ENCODE measurements at places on chromosomes 7 and 10.

GRCh38 chr7:7719236-7719635 is 829 bp upstream of the RPA3 start:
- H3K36me3 ChIP-seq = no peaks in the 10 kb centered on the region
- DNase-seq = no peak
- H3K4me3 ChIP-seq = no peak overlapping the region
- H3K4me1 ChIP-seq = peaks cover 10% of the 10 kb centered on the region
- no peaks in the 10 kb centered on the region for H3K27me3 ChIP-seq

GRCh38 chr7:151228024-151228866 is 1.2 kb upstream of the ABCF2 start:
- peak overlapping the region; percentile 98 for H3K4me3 ChIP-seq
- no peak overlapping the region for H3K27ac ChIP-seq
- H3K4me1 ChIP-seq = peaks cover 50% of the 10 kb centered on the region
- no peaks in the 10 kb centered on the region for H3K27me3 ChIP-seq
- peaks cover 21% of the 10 kb centered on the region for H3K36me3 ChIP-seq

DNA sequence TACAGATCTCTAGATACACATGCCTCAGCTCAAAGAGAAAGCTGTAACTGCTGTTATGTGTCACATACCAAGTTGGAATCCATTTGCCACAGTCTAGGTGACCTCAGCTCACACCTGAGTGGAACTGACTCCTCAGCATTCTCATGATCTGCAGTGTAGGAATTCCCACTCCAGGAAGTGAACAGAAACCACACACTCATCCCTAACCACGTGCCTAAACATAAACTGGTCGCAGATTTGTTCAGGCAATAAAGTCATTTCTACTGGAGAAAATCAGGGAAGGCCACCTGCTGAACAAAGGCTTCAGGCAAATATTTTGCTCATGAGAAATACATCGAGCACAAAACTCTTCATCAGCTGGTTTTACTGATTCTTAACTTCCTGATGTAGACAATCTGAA is 23.0 kb upstream of the ZMYND11 start:
- no peak overlapping the region for H3K4me3 ChIP-seq
- no peaks in the 10 kb centered on the region for H3K36me3 ChIP-seq
- DNase-seq = no peak

- H3K4me1 ChIP-seq = no peaks in the 10 kb centered on the region
- no peak overlapping the region for H3K27ac ChIP-seq
- H3K36me3 ChIP-seq = no peaks in the 10 kb centered on the region
- H3K4me3 ChIP-seq = no peak overlapping the region
- DNase-seq = no peak
Measured at GRCh38 chr10:52879091-52879807, 106.7 kb upstream of the MBL2 start.

- H3K36me3 ChIP-seq = peaks cover 2% of the 10 kb centered on the region
- DNase-seq = no peak
- no peaks in the 10 kb centered on the region for H3K4me1 ChIP-seq
- H3K27ac ChIP-seq = no peak overlapping the region
Measured at GRCh38 chr7:73746378-73746777, 7.8 kb upstream of the ABHD11 start.

GRCh38 chr10:89283025-89283935 is 18.6 kb upstream of the IFIT2 start:
- no peaks in the 10 kb centered on the region for H3K4me1 ChIP-seq
- H3K27ac ChIP-seq = no peak overlapping the region
- H3K4me3 ChIP-seq = no peak overlapping the region
- no peak for DNase-seq

DNA sequence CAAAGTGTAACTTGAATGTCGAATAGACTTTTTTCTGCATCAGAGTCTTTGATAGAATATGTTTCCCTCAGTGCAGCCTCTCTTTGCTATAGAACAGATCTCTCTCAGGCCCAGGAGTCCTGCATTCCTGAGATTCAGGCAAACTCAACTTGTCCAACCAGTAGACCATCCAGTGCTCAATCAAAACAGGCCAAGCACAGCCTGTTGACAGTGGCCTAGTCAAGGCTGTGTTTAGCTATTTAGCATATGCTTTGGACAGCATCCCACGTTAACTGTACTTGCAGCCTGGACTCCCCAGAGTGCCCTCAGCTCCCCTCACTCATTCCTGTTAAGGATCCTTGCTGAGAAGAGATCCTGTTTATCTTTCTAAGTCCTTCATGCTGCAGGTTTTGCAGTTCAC is 16.3 kb downstream of the OR6V1 start:
- H3K4me3 ChIP-seq = no peak overlapping the region
- H3K36me3 ChIP-seq = no peaks in the 10 kb centered on the region
- H3K27me3 ChIP-seq = peaks cover 30% of the 10 kb centered on the region
- DNase-seq = no peak
- H3K27ac ChIP-seq = no peak overlapping the region

GRCh38 chr10:72875250-72876055 is 18.1 kb upstream of the OIT3 start:
- no peaks in the 10 kb centered on the region for H3K27me3 ChIP-seq
- no peak overlapping the region for H3K4me3 ChIP-seq
- DNase-seq = no peak

- no peak overlapping the region for H3K27ac ChIP-seq
- no peak for DNase-seq
- no peaks in the 10 kb centered on the region for H3K36me3 ChIP-seq
- H3K4me3 ChIP-seq = no peak overlapping the region
Measured at GRCh38 chr10:133190225-133190624, 30.2 kb downstream of the KNDC1 start.

GRCh38 chr10:28685717-28686116 is 8.4 kb downstream of the BAMBI start:
- DNase-seq = no peak
- H3K4me3 ChIP-seq = no peak overlapping the region
- no peak overlapping the region for H3K27ac ChIP-seq
- H3K27me3 ChIP-seq = peaks cover 85% of the 10 kb centered on the region

DNA sequence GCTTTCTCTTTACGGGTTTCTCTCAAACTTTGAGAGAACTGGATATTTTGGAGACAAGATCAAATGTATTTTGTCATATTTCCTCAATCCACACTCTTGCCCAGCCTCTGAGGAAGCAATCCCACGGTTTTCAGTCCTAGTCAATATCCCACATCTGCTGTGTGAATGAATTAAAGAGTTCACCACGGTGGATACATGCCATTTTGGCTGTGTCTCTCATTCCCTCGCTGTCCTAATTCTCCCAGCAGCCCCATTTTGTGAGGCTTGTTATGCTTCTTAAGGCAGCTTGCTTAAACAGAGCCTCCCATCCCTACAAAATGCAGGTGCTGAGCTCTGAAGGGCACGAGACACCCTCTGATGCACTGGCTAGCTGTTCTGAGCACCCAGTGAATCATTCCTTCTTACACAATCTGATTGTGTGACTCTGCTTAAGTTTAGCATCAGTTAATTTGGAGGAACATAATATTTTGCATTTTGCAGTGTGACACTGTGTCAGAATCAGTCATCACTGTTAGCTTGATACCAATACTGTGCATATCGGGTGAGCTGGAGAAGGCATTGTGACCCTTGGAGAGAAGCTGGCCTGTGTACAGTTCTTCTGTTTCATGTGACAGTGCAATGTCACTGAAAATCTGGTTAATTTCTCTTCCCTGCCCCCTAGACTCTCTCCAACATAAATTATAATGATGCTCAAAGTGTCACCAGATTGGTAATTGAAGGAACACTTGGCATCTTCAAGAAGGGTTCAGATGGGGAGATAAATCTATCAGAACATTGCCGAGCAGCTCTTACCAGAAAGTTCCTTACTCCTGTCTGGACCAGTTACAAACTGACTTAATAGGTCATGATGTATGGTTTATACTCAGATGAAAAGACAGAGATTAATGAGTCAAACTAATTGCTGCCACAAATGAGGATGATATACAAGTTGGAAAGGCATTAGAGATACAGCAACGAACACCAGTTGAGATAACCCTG is 103.7 kb upstream of the AOAH start:
- H3K27ac ChIP-seq = no peak overlapping the region
- no peaks in the 10 kb centered on the region for H3K4me1 ChIP-seq
- H3K27me3 ChIP-seq = no peaks in the 10 kb centered on the region
- H3K4me3 ChIP-seq = no peak overlapping the region
- peaks cover 3% of the 10 kb centered on the region for H3K36me3 ChIP-seq
- DNase-seq = no peak

GRCh38 chr10:107749235-107749634 is 584.7 kb upstream of the SORCS1 start:
- no peaks in the 10 kb centered on the region for H3K27me3 ChIP-seq
- DNase-seq = no peak
- H3K36me3 ChIP-seq = no peaks in the 10 kb centered on the region

Data from central memory CD8-positive, alpha-beta T cell (primary cell).